ENCODE measurements at places on chromosomes 3 and 15.

DNA sequence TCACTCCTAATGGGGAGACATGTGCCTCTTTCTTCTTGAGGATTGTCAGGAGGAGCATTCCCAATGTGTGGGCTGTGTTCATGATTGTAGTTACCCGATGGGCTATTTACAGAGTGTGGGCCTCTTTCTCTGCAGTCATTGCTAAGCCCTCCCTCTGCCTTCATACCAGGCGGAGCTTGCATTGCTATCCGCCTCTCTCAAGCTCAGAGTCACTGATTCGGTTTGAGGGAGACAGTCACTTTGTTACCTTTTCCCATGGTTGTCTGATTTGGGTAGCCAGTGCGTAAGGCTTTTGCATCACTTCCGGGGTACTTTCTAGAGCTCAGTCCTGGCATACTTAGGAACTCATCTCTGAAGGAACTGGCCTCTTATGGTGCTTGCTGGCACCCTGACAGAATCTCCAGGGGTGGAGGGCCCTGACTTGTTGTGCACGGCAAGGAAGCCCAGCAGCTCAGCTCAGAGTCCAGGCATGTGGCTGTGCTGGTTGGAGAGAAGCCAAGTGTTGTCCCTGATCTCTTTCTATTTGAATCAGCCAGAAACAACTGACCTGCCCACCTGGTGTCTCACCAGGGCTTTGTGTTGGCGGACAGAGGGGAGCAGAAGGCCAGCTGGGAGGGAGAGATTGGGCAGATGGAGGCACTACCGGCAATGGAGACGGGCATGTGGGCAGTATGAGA, 79.8 kb downstream of the EPHB1 start:
- DNase-seq, result no peak

DNA sequence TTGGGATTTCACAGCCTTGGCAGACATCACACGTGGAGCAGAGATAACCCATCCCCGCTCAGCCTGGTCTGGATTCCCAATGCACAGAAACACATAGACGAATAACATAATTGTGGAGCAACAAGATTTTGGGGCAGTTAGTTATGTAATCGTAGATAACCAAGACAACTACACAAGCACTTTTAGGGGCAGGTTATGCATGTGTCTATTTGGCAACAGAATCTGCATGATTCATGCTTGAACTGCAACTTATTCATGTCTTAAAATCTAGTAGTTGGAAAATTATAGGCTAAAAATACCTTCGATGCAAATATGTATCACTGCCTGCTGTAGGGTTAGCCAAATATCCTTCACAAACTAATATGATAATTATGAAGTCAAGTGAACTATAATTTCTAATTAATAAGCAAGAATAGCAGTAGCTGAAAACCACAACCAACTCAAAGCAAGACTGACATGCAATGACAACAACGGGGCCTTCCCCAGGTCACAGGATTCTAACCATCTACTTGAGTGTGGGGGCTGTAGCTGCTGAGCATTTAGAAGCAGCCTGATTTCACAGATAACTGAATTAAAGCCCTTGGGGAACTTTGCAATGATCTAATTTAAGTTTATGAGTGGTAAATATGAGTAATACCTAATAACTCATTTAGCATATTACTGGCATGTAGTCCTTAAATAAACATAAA, 31.1 kb downstream of the DGKG start:
- DNase-seq, result no peak

- DNase-seq, result no peak
These were observed 16.6 kb downstream of the ABHD6 start for GRCh38 chr3:58254144-58254543.

DNA sequence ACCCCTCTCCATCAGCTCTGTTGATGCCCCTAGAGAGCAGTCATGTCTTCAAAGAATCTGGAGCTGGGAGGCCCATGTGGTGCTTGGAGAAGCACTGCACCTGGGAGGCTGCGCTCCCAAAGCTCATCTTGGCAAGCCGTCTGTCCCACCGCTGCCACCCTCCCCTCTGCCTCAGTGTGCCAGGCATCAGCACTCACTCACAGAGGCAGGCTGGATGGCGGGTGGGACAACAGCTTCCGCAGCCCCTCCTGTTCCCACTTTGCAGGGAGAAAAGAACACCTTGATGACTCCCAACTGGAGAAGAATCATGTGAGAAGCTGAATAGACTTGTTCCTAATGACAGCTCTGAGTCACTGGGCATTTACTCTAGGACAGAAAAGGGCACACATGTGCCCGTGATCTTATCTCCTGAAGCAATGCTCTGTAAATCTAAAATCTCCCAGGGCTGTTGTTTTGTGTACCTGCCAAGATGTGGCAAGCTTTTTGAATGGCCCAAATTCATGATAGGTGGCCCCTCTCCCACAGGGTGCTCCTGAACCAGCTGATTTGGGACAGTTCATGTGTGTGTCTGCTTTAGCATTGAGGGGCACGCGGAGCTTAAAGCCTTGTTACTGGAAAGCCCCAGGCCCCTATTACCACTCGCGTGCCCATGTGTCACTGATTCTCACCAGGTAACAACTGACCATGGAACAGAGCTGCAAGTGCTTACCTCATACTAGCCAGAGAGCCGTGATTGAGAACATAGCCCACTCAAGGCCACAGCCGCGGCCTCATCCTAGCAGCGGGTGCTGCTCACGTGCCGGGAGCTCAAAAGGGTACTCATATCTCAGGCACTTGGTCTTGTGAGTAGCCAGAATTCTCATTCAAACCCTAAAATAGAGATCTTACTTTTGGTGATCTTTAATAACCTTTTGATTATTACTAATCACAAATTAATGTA, 104.4 kb downstream of the DNAJB8 start:
- no peak for DNase-seq

GRCh38 chr3:112304611-112305010, 10.6 kb upstream of the SLC9C1 start:
- DNase-seq, result no peak

DNA sequence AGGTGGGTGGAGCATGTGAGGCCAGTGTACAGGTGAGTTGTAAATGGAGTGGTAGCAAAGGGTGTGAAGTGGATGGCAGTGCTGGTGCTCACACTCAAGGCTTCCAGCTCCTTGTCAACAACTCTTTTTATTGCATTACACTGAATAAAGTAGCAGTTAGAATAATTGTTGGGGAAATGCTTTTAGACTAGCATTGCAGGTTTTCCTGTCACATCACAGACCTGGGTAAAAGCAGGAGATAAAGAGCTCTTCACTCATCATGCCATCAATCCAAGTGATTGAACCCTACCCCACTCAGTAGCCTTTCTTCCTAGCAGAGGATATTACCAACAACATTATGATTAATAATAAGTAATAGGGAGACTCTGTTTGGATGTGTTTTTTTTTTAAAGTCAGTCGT, 81.6 kb downstream of the CDIN1 start:
- no peak for DNase-seq

- no peak for DNase-seq
These were observed 761.0 kb upstream of the ARRDC4 start for GRCh38 chr15:97199393-97200051.
